Neural progenitor cell (in vitro differentiated cells): ENCODE measurements at places on chromosomes 11 and 22.

DNA sequence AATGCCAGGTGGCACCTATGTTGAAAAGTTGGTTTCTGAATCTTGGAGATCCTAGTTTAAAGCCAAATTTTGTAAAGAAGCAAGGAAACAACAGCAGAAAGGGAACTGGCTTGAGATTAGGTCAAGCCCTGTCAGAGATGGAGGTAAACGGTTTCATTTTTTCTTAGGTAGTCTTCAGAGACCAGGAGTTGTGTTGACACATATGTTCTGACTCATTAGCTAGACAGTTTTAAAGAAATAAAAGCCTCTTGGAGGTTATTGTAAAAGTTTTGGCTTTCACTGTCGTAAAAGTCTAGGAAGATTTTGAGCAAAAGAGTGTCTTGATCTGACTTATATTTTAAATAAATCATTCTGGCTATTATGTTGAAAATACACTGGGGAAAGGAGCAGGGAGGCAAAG is 151.5 kb upstream of the CTSC start:
- no peak for DNase-seq

DNA sequence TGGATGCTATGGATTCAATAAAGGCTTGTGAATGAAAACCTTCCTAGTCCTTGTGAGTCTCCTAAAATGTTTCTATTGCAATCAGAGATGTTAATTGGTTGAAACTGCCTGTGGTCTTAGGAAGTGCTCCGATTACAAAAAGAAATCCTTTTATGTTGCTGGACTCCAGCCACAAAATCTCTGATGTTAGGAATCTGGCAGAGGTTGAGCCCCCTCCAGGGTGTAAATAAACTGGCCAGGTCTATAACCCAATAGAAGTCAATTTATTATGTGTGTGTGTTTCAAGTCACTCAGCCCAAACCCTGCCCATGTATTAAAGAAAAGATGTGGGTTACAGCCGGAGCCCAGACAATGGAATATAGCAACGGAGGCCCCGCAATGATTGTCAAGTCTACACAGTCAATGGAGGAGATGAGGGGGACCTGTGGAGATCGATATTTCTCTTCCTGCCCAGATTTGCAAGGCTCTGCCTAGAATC is 218.1 kb upstream of the SORL1-AS1 start:
- DNase-seq: no peak

DNA sequence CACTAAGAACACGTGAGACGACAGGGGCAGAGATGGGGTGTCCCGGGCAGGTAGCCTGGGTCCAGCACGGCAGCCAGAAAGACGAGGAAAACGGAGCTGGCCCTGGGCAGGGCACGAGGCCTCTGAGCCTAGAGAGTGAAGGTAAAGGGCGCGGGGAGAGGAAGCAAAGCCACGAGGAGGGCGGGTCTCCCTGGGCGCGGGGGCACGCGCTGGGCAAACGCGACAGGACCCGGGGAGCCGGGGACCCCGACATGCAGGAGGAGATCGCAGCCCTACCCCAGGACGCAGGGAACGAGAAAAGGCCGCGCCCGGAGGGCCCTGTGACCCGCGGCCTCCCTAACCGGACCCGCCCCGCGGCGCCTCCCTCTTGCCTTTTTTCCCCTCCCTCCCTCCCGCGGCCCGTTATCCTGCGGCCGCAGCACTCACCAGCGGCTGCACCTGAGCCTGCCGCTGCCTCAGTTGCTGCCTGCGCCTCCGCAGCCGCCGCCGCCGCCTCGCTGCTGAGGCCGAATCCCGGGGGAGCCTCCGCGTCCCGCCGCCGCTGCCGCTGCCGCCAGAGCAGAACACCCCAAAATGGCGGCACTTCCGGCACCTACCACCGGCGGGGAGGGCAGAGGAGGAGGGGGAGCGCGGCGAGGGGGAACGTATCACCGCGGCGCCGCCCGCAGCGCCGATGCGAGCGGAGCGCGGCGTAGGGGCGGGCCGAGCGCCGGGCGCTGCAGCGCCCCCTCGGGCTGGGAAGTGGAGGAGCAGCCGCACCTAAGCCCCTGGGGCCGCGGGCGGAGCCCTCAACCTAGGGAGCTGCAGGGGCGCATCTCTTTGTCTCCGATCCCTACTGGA is at the start of gene CELF1:
CELF1 (minus strand) TSS at position 567 of the 840 bp plus-strand sequence. CDS start 53,609 bp downstream, outside the sequence.
- peak; percentile 98 for DNase-seq

- no peak for DNase-seq
These were observed 3.2 kb upstream of the BIRC2 start for GRCh38 chr11:102343809-102344208.

- peak; percentile 95 for DNase-seq
These were observed 2.7 kb upstream of the PDE2A start for GRCh38 chr11:72676861-72677341.

GRCh38 chr11:123251657-123252344 is 56.8 kb upstream of the CLMP start:
- no peak for DNase-seq

DNA sequence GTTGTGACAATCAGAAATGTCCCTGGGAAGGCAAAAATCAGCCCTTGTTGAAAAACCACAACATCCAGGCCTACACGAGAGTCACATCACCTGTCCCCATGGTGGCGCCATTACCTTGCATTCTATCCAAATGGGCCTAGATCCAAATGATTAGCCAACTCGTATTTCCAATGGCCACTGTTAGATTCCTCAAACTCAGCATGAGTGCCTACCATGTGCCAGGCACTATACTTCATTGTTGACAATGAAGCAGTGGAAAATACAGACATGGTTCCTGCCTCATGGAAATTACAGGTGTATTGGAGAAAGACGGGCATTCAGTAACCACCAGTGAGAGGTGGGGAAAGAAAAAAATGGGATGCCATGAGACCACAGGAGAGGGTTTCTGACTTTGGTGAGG is 29.8 kb upstream of the CREB3L1 start:
- peak; percentile 82 for DNase-seq

DNA sequence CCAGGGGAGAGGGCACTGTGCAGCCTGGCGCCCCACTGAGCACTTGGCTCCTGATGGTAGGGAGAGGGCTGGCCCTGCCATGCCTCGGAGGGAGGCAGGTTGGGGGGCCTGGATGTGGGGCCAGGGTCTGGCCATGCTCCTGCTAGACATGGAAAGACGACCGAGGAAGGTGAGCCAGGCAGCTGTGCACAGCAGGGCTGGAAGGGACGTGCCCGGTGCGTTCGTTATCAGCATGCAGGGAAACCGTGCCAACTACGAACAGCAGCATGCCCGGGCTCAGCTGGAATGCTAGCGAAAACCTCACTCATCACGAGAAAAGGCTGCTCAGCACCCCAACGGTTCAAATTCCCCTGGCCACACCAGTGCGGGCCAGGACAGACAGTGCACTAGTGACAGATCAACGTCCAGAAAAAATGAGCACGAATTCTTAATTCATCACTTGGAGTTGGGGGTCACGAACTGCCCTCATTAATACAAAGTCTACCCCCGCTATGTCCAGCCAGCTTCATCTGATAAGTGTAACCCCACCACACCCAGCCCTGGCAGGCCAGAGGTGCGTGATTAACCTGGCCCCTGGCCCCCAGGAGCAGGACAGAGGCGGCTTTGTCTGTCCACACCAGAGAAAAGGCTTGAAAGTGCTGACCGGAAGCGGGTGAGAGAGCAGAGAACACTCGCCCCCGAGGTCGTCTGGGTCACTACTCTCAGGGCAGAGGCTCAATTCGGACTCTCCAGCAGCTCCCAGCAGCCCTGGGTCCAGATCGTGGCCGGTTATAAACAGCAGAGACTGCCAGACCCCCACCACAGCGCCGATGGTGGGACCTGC is 84.2 kb downstream of the CELSR1 start:
- no peak for DNase-seq

DNA sequence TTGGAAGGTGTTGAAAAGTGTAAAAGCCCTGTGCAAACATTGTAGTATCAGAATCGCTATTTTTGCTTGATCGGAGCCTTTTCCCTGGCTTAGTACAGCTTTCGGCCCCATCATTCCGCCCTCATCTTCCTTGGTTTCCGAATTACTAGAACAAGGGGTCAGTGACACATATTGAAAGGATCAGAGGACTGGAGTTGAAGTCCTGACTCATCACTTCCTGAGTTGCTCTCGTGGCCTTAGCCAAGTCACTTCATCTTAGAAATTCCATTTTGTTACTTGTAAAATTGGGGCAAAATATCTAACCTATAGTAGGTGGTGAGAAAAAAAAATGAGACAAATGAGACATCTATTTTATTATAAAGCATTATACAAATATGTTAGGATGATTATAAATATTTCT is 375.0 kb downstream of the NTM start:
- no peak for DNase-seq

- DNase-seq: no peak
These were observed 67.1 kb upstream of the WNT7B start for GRCh38 chr22:46043816-46044620.

DNA sequence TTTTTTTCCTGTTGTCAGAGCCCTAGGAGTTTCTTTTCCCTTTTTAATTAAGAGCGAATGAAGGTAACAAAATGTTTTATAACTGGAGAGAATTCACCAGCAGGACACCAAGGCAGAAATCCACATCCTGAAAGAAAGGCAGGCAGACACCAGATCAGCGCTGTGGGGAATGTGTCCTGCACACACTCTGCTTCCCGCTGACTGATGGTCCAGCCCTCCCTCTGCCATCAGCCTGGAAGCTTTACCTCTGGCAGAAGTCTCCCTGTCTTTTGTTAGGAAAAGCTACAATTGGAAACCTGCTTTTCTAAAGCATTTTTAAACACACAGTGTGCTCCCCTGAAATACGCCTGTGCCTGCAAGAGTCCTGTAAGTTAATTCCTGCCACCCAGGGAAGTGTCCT is 638.5 kb downstream of the NTM start:
- DNase-seq: peak; percentile 65

DNA sequence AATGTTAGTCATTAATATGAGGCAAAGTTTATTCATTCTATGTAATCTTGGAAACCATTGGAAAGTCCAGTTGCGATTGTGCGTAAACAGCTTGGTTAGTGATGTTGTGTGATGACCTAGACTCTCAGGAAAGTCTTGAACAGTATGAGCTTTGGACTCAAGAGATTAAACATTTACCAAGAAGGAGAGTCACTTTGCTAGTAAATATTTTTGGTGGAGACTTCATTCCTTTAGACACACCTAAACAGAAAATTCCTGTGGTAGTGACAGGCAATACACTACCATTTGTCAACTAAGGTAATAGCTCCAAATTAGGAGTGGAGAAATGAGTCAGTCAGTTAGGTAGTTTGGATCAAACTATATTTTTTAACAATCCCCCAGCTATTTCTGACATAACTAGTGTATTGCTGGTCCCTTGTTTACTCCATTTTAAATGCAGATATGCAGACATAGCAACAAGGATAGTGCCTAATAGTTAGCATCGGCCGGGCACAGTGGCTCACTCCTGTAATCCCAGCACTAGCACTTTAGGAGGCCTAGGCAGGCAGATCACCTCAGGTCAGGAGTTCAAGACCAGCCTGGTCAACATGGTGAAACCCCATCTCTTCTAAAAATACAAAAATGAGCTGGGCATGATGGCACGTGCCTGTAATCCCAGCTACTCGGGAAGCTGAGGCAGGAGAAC is 89.3 kb downstream of the ARHGAP42 start:
- DNase-seq: no peak

DNA sequence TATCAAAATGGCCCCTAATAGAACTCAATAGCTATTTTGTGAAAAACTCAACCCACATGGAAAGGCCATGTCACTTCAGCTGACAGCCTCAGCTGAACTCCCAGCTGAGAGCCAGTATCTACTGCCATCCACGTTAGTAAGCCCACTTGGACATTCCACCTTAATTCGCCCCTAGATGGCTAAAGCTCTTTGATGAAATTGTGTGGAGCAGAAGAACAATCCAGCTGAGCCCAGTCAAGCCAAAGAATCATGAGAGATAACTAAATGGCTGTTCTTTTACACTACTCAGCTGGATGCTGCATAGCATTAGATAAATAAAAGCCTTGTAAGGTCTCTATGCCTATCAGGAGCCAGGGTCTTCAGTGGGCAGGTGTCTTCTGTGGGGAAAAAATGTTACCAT is 396.8 kb downstream of the AASDHPPT start:
- no peak for DNase-seq

DNA sequence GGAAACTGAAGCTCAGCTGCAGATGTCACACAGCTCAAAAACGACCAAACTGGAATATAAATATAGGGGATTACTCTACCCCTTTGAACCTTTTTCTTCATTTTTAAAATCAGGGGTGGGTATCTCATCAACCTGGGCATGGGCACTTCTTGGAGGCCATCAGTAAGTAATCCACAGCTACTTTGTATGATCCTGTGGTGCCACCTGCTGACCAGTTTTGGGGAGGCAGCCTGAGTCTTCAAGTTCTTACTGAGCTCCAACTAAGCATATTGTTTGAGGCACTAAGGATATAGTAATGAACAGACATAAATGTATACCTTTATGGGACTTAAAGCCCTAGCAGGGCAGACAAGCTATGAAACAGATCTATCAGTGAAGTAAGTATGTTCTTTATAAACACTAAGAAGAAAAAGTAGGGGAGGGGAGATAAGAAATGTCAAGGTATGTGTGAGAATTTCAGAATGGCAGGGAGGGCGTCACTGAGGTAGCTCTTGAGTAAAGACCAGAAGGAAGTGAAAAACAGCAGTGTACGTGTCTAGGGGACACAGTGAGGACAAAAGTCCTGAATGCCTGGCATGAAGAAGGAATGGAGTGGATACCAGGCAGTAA is 18.4 kb downstream of the TUB start:
- DNase-seq: peak; percentile 75

DNA sequence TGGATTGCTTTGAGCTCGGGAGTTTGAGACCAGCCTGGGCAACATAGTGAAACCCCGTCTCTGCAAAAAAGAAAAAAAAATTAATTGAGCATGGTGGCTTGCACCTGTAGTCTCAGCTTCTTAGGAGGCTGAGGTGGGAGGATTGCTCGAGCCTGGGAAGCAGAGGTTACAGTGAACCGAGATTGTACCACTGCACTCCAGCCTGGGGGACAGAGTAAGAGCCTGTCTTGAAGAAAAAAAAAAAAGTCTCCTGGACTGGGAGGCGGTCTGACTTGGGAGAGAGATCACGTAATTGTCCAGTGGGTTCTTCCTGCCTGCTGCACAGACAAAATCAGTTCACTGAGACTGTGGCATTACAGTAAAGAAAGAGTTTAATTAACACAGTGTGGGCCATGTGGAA is 3.1 kb upstream of the MTCH2 start:
- DNase-seq: no peak

- peak; percentile 92 for DNase-seq
These were observed 650 bp upstream of the MAPK11 start for GRCh38 chr22:50270666-50271394.

- DNase-seq: peak; percentile 78
These were observed 48.7 kb downstream of the FDX1 start for GRCh38 chr11:110478410-110478809.

GRCh38 chr11:130781931-130782330 is 134.3 kb downstream of the SNX19 start:
- no peak for DNase-seq

DNA sequence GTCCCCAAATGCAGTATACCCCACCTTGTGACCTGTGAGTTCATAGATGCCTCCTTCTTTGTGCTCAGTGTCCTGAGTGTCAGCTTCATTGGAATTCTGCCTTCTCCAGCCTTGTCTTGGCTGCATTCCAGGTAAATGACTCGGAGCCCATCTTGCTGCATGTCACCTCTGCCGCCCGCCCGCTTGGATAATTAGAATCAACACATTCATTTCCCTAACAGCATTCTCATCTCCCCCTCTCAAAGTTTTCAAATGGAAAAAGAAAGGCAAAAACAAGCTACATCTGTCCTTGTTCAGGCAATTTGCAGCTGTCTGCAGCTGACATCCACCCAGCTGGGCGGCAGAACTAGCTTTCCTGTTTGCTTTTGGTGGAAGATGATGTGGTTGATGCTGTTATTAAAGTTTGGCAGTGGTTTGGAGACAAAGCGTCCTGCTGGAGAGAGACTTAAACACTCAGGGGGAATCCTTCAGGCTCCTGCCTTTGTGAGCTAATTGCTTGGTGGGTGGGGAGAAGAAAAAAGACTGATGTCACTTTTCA is 198.8 kb upstream of the SEZ6L start:
- peak; percentile 49 for DNase-seq
